ENCODE measurements at places on chromosomes 13 and 19.
A peak's percentile ranks its signal among the peaks of the same experiment; 100 is the strongest.

- DNase-seq, result no peak
These were observed 347.5 kb downstream of the GPC5 start for GRCh38 chr13:91745967-91746366.

GRCh38 chr19:1282588-1283206 lies 3.0 kb upstream of the EFNA2 start:
- DNase-seq, result no peak

DNA sequence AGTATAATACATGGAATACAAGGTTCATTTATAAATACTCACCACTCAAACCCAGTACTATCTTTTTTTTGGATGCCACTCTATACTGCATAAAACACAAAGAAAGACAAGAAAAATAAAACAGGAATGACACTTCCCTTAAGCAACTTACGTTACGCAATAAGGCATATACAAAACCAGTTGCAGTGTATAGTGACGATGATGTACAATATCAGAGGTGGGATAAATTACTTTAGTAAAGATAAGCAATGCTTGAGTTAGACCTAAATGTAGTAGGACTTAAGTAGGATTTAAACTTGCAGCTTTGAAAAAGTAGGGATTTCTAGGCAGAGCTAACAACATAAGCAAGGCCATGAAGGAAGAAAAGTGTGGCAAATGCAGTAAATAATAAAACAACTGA lies 374.9 kb downstream of the SPRY2 start:
- peak; percentile 50 for DNase-seq

DNA sequence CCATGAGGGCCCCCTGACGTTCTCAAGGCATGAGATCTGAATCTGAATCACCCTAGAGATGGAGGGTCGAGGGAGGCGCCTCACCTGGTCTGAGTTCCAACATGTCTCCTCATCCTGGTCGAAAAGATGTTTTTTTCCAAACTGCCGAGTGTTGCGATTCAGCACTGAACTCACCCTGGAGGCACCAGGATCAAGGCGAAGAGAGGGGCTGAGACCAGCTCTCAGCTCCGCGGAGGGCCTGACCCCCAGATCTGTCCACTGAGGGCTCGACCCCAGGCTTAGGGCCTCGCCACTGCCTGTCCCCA lies 555 bp downstream of the NR2C2AP start:
- no peak for DNase-seq

GRCh38 chr13:94416454-94417080 lies 62.9 kb downstream of the DCT start:
- DNase-seq, result peak; percentile 32

DNA sequence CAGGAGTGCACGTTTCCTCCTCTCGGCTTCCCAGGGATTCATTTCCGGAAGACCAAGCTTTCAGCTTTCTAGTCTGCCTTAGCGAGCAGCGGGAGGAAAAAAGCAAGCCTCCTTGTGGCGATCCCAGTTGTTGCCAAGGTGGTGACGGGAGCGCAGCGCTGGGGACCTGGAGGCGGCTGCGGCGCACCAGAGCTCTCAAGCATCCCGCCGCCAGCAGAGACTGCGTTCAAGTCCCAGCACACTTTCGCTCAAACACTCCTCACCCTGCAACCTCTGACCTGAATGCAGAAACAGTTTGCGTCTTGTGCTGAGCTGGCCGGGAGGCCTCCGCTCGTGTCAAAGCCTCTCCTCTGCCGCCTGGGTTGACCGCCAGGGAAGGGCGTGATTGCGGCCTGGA lies 4.9 kb downstream of the GSX1 start:
- peak; percentile 22 for DNase-seq

GRCh38 chr19:46191972-46192371 lies 37.6 kb upstream of the IGFL1 start:
- DNase-seq, result peak; percentile 15

DNA sequence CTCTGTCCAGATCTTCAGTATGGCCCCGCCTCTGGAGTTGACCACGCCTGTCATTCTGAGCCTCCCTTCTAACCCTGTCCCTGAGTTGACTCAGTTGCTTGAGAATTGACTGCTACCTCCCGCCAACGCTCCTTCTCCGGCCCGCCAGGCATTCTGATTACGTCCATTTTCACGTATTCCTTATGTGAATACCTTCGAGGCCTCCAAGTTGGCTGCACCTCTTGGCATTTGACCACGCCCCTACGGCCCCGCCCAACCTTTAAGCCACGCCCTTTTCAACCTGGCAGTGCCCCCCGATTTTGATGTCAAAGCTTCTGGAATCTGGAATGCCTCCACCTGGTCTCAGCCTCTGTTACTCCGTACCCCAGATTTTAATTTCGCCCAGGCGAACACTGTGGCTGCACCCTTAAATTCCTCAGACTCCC lies 1.7 kb upstream of the EML2 start:
- no peak for DNase-seq

DNA sequence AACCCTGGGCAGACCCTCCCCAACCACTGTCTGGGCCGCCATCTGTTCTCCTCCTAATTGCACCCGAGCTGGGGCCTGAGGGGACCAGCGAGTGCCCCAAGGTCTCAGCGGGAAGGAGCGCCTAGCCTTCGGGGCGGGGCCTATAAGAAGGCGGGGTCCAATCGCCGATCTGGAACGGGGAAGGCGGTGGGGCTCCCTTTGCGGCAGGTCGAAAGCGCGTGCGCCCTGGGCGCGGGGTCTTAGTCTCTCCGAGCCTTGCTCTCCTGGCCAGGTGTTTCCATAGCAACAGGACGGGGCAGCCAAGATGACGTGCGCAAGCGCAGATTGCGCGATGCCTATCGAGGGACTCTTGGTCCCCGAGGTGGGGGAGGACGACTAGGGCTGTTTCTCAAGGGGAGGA lies 2.8 kb downstream of the MAST1 start:
- DNase-seq, result peak; percentile 39

GRCh38 chr13:51303882-51304281 lies 35.6 kb upstream of the SERPINE3 start:
- no peak for DNase-seq

GRCh38 chr13:18949970-18950369 lies 231.7 kb downstream of the TUBA3C start:
- no peak for DNase-seq

- no peak for DNase-seq
These were observed 66.0 kb downstream of the ABCC4 start for GRCh38 chr13:95235199-95235756.

- no peak for DNase-seq
These were observed 8.3 kb downstream of the PLPPR3 start for GRCh38 chr19:813219-814151.

DNA sequence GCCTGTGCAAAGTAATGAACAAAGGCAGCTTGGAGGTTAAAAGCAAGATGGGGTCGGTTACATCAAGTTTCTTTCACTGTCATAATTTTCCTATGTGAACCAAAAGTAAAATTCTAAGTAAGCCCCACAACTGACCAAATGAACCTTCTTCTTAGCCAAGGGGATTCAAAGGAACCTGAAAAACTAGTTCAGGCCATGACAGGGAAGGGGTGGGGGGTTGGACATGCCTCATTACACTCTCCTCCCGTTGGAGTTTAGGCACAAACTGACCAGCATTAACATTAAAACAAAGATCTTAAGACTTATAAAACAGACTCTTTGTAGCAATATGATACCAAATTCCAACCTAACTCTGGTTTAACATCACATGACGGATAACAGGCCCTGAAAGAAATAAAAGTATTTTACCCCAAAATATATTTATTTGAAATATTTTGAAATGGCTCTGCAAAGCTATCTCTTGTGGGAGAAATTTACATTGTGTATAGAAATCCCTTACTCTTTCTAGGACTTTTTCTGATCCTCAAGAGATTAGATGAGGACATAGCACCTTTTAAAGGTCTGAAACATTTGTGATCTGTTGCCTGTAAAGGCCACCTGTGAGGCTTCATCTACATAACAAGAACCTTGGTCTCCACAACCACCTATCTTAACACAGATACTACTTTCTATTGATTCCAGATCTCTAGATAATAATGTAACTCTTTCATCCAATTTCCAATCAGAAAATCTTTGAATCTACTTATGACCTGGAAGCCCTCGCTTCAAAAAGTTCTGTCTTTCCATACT lies 1829.0 kb upstream of the MIR17HG start:
- DNase-seq, result no peak

DNA sequence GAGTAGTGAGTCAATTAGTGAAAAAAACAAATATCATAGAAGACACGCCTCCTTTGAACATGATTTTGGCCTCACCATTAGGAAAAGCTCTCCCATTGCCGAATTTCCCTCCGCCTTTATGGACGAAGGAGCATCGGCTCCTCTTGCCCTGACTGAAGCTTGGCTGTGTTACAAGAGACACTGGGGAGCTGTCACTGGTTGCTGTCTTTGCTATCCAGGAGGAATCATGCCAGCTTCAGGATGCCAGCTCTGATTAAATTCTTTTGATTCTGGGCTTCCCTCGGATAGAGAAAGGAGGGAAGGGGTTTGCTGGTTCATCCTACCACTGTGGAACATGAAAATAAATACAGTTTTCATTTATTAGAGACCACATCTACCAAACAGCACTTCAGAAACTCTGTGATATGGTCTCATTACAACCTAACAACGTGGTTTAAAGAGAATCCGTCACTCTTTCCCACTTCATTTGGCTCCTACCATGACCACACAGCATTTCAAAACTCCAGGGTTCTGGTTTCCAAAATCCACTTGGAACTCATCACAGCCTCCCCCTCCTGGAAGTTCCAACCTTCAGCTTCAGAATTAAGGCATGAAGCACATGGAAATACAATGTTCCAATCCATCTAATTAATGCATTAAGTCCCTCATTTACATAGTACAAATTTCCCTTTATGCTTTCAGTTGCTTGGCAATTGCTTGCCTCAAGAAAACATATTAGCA lies 446.0 kb downstream of the EFNB2 start:
- DNase-seq, result no peak

DNA sequence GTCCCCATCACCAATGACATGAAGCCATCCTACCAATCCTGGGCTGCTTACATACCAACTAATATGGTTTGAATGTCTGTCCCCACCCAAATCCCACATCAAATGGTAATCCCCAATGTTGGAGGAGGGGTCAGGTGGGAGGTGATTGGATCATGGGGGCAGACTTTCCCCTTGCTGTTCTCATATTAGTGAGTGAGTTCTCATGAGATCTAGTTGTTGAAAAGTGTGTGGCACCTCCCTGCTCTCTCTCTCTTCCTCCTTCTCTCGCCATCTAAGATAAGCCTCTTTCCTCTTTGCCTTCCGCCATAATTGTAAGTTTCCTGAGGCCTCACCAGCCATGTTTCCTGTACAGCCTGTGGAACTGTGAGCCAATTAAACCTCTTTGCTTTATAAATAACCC lies 53.6 kb upstream of the FAM124A start:
- no peak for DNase-seq

GRCh38 chr13:55563267-55563666 lies 1577.5 kb upstream of the PRR20A start:
- DNase-seq, result no peak

DNA sequence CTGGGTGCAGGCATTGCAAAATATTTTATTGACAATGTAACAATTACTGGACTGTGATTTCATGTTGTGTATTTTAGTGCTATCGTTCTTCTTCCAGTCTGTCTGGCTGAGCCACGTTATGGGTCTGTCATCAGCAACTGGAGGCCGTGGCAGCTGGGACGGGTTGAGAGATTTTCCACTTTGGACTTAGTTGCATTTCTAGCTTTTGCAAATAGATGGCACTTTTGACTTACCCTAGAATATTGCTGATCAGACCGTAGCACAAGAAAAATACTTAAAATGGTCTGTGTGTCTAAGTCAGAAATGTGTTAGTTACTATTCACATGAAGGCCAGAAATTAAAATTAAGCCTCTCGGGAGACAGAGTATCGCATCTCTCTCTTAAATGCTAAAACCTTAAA lies 211.1 kb downstream of the TEX29 start:
- peak; percentile 21 for DNase-seq

DNA sequence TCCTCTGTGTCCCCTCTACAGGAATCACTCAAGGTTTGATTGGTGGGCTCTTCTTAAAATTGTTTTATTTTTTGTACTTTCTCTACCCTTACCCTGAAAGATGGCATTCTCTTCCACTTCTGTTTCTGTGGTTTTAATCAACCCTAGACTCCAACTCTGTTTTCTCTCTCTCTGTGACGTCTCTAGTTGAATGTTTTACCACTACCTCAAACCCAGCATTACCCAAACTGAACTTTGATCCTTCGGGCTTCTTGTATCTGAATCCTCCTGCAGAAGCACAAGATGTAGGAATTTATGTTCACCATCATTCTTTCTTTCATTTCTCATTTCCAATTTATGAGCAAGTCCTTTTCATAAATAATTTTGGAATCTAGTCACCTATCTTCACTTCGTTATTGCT lies 39.9 kb downstream of the PCCA start:
- DNase-seq, result no peak

DNA sequence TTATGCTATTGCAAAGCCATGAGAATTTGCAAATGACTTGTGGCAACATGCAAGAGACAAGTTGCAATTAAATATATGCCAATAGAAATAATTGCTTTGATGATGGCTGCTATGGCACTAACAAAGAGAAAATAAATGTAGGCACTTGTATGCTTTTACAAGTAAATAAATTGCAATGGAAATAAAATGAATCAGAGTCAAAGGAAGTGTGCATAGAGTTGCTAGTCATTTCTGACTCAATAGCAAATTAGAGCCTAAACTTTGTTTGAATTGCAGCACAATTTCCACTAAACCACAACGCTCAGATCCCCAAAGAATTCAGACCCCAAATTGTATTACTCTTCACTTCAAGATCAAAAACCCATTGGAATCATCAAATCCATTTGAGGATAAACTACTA lies 792.1 kb upstream of the ARGLU1 start:
- DNase-seq, result no peak

DNA sequence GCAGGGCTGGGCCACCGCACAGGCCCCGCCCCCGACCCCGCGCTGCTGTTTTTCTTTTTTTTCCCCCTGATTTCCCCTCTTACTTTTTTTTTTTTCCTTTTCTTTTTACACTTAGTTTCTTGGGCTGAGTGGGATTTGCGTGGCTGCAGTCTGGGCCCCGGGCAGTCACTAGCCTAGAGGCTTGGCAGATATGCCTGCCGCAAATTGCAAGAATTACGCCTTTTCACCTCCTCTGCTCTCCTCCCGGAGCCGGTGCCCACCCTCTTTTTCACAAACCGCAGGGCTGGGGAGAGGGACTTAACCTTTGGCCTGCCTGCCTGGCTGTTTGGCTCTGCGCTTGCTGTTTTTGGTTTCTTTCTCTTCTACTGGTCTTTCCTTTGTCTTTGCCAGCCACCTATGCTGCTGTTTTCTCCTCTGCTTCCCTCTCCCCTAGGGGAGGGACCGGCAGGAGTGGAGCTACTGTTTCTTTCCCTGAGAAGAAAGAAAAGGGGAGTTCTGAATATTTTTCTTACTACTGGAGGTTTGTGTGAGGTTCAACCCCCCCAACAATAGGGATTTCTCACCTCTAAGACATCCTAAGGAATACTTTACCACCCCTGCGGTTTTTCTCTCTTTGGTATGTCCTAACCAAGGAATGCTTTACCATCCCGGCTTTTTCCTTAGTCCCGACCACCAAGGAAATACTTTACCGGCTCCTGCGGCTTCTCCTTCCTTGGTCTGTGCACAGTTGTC lies 11.0 kb downstream of the ZNF552 start:
- peak; percentile 63 for DNase-seq

Measured in adipocyte (in vitro differentiated cells).